ENCODE measurements at places on chromosomes 7 and 10. TPM values are rescaled to one million over a fixed set of nuclear protein-coding genes. Genes with fewer than 3 reads are reported as not detected.

DNA sequence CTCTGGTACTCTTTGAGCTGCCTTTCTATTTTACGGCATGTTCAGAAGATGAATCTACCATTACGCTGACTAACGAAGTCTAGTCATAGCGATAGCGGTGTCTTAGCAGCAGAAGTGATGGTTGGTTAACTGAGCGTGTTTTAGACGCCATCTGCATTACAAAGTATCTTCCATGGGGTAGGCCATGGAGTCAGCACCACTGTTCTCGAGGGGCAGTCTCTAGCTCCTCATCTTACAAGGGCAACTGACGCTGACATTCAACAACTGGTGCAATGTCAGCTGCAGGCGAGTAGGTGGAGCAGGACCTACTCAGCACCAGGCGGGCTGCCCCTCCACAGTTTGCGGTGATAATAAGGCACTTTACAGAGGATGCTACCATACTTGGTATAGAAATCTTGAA, 88.7 kb downstream of the ADARB2 start:
- no peak overlapping the region for H3K27ac ChIP-seq
- no peak overlapping the region for H3K4me3 ChIP-seq
- no peak for DNase-seq

The HUS1 gene
- 10.3 TPM for total RNA-seq

DNA sequence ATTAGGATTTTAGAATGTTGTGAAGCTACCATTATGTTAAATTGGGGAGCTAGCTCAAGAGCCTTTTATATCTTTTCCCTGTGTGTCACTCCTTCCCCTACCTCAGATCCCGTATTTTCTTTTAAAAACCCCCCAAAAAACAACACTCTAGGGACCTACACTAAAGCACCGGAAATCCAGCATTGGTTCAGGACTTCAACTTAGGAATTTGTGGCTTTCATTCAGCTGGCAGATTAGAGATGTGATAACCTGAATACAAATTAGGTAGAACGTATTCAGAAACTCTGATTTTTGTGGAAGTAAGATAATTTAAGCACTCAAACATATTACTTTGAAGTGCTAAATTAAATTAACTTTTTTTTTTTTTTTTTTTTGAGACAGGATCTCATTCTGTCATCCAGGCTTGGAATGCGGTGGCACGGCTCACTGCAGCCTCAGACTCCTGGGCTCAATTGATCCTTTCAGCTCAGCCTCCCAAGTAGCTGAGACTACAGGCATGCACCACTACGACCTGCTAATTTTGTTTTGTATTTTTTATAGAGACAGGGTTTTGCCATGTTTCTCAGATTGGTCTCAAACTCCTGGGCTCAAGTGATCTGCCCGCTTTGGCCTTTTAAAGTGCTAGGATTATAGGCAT, 6.8 kb downstream of the TBC1D12 start:
- no peak for DNase-seq
- H3K27ac ChIP-seq, result no peak overlapping the region
- no peak overlapping the region for H3K4me3 ChIP-seq
- H3K4me1 ChIP-seq, result peaks cover 4% of the 10 kb centered on the region
- H3K36me3 ChIP-seq, result no peaks in the 10 kb centered on the region

DNA sequence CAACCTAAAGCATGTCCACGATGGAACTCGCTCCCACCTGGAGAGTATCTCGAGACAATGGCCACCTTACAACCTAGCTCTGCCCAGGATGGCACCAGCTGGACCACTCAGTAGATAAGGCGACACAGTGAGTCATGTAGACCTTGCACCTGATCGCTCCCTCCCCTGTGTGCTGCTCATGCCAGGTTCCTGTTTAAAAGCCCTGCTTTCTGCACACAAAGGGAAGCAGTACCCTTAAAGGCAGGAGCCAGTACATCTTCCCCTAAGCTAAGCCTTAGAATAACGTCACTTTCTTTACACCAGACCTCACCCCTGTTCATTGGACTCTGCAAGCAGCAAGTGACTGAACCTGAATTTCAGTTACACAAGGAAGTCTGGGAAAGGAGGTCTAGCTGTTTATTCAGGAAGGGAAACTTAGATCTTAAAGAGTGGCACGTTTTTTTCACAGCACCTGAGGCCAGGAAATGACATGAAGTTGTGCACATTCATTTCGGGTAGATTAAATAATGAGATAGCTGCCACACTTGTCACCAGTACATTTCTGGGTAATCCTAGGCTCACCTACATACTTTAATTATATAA, 117.9 kb downstream of the MTPAP start:
- no peak for DNase-seq
- H3K27ac ChIP-seq, result no peak overlapping the region
- no peaks in the 10 kb centered on the region for H3K4me1 ChIP-seq
- no peaks in the 10 kb centered on the region for H3K27me3 ChIP-seq

- no peak for DNase-seq
- H3K4me3 ChIP-seq, result no peak overlapping the region
- H3K27me3 ChIP-seq, result no peaks in the 10 kb centered on the region
- no peak overlapping the region for H3K27ac ChIP-seq
Measured at GRCh38 chr7:118169146-118169545, 14.8 kb upstream of the LSM8 start.

The FAM25A gene
- total RNA-seq, result not detected

DNA sequence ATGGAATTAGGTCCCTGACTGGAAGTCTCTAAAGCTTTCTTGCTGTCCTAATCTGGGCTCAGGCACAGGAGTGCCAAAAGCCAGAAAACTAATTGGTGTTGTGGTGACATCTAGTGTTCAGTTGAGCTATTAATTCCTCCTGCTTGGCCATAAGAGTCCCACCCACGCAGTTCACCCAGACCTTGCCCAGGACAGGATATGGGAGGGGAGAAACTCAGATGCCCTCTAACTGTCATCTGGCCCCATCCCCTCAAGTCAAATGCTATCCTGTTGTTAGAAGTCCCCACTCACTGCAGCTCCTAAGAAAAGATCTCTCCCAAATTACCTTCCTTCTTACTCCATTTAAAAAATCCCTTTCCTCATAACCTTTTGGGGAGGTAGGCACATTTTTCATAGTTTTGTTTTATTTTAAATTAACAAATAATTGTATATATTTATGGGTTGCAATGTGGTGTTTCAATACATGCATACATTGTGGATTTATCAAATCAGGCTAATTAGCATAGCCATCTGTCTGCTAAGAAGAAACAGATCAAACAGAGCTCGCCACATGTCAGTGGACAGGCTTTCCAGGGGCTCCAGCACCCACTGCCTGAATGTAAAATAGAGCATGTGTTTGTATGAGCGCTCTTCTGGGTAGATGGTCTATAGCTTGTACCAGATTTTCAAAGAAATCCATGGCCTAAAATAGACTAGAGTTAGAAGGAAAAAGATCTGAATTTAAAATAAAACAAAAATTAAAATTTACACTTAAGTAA, 84.0 kb downstream of the GSAP start:
- H3K27me3 ChIP-seq, result no peaks in the 10 kb centered on the region
- no peaks in the 10 kb centered on the region for H3K36me3 ChIP-seq
- H3K4me3 ChIP-seq, result no peak overlapping the region
- no peak overlapping the region for H3K27ac ChIP-seq
- DNase-seq, result peak; percentile 61

- no peak overlapping the region for H3K4me3 ChIP-seq
- DNase-seq, result no peak
- peaks cover 3% of the 10 kb centered on the region for H3K27me3 ChIP-seq
- no peak overlapping the region for H3K27ac ChIP-seq
Measured at GRCh38 chr7:80106498-80107113, 28.0 kb upstream of the GNAI1 start.

- no peak for DNase-seq
- no peak overlapping the region for H3K4me3 ChIP-seq
- H3K27ac ChIP-seq, result no peak overlapping the region
- H3K4me1 ChIP-seq, result peaks cover 2% of the 10 kb centered on the region
Measured at GRCh38 chr10:117271427-117271826, 30.5 kb downstream of the SLC18A2 start.

DNA sequence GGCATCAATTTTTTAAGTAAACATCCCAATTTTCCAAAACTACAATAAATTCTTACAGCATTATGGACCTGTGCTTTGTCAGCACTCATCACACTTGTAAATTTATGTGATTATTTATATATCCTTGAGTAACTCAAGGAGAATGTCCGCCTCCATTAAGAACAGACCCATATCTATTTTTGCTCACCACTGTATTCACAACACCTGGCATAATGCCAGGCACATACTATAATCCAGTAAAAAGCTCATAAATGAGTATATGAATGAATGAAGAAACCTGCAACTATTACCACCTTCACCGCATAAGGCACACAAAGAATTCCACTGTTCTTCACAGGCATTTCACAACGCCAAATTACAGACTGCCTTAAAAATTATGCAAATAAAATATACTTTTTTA, 46.9 kb downstream of the MINDY3 start:
- H3K36me3 ChIP-seq, result no peaks in the 10 kb centered on the region
- no peak overlapping the region for H3K27ac ChIP-seq

- H3K4me3 ChIP-seq, result no peak overlapping the region
- H3K36me3 ChIP-seq, result no peaks in the 10 kb centered on the region
- H3K27ac ChIP-seq, result no peak overlapping the region
Measured at GRCh38 chr7:112882511-112882910, 92.3 kb upstream of the TMEM168 start.

GRCh38 chr10:123202506-123202905, 48.3 kb downstream of the BUB3 start:
- H3K4me1 ChIP-seq, result no peaks in the 10 kb centered on the region
- no peak overlapping the region for H3K4me3 ChIP-seq
- H3K36me3 ChIP-seq, result no peaks in the 10 kb centered on the region
- no peak overlapping the region for H3K27ac ChIP-seq

DNA sequence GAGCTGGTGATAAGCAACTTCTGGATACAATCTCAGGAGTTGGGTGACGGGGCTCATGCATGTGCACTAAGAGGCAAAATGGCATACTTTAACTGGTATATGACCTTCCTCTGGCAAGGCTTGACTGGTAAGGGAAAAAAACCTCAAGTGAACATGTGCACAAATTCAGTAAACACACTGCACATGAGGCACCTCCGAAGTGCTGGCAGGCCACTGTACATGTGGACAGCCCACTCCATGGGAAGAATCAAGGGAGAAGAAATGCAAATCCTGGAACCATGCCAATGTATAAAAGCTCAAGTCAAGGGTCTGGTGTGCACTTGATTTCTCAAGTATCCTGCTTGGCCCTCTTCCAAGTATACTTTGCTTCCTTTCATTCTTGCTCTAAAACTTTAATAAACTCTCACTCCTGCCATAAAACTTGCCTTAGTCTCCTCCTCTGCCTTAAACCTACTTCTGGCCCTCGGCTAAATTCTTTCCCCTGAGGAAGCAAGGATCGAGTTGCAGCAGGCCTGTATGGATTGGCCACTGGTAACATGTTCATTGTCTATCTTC, 167.2 kb downstream of the RAMP3 start:
- no peaks in the 10 kb centered on the region for H3K36me3 ChIP-seq
- H3K4me1 ChIP-seq, result no peaks in the 10 kb centered on the region
- H3K27me3 ChIP-seq, result no peaks in the 10 kb centered on the region
- no peak overlapping the region for H3K4me3 ChIP-seq
- DNase-seq, result no peak

DNA sequence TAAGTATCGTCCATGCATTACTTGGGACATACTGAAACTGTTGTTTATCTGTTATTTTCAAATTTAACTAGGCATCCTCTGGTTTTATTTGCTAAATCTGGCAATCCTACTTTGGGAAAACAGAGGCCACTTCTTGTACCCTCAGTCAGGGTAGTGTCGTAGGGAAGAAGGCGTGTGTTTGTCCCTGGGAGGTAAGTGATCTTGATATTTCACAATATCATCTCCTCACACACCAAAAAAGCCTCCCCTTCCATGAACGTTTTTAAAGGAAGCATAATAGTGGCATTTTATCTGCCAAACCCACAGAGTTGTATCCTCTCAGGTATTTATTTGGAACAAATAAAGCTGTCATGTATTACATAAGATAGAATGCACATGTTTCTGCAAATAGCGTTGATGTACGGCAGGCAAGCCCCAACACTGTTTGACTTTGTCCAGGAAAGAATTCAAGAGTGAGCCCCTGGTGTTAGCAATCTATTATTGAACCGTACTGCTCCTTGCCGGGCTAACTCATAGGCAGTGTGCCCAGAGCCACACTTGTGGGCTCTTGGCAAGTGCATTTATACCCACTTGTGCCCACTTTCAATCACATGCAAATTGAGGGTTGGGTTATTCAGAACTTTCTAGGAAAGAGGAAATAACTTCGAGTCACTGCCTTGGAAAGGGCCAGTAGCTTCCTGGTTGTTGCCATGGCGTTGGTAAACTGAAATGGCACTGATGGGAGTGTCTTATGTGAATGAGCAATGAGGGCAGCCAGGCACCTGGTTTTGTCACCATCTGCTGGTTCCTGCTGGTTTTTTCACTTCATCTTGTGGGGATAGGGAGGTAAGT, 266.0 kb downstream of the USP6NL start:
- no peak overlapping the region for H3K4me3 ChIP-seq
- no peaks in the 10 kb centered on the region for H3K36me3 ChIP-seq
- H3K27me3 ChIP-seq, result no peaks in the 10 kb centered on the region
- no peak overlapping the region for H3K27ac ChIP-seq
- peaks cover 8% of the 10 kb centered on the region for H3K4me1 ChIP-seq

DNA sequence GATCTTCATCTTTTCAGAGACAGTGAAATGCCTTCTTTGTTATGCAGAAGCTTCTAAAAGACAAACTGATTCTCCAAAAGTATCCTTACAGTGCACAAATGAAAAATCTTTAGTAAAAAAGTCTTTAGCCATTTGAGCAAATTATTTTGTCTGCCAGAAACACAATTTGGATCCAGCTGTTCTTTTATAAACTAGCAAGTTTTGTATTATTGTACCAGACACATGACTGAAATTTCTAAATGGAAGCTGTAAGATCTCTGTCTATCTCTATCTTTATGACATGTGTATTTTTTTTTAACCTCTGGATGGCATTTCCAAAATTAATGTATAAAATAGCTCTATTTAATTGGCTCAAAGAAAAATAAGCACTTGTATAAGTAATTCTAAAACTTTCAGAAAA, 68.3 kb downstream of the VIPR2 start:
- no peaks in the 10 kb centered on the region for H3K27me3 ChIP-seq
- H3K27ac ChIP-seq, result no peak overlapping the region
- no peaks in the 10 kb centered on the region for H3K36me3 ChIP-seq
- H3K4me1 ChIP-seq, result peaks cover 5% of the 10 kb centered on the region

DNA sequence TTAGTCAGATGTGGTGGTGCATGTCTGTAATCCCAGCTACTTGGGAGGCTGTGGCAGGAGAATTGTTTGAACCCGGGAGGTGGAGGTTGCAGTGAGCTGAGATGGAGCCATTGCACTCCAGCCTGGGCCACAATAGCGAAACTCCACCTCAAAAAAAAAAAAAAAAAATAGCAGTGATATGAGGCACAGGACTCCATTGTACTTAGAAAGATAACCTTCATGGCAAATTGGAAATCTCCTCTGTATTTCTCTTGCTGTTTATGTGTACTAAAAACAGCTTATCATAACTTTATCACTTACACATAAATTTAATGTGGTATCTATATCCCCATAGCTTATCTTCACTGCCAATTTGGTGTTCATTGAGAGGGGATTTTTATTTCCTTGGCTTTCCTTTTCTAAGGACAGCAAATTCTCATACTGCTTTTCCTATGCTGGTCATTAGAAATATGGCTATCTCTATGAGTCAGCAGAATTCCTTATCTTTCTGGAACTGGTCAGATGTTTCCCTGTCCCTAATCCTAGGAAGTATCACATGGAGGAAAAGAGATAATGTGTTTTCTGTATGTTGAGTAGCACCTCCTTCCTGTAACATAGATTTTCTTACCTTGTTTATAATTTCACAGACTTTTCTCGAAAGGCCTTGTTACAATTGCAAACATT, 40.6 kb upstream of the ZEB1 start:
- no peak overlapping the region for H3K27ac ChIP-seq
- no peak for DNase-seq
- H3K4me1 ChIP-seq, result peaks cover 4% of the 10 kb centered on the region
- no peaks in the 10 kb centered on the region for H3K36me3 ChIP-seq
- H3K4me3 ChIP-seq, result no peak overlapping the region

Measured in ovary (tissue), 10 donors.